ENCODE measurements at places on chromosomes 3 and 15.
A peak's percentile ranks its signal among the peaks of the same experiment; 100 is the strongest.

GRCh38 chr3:170808041-170808440 is 62.0 kb downstream of the RPL22L1 start:
- DNase-seq = no peak

DNA sequence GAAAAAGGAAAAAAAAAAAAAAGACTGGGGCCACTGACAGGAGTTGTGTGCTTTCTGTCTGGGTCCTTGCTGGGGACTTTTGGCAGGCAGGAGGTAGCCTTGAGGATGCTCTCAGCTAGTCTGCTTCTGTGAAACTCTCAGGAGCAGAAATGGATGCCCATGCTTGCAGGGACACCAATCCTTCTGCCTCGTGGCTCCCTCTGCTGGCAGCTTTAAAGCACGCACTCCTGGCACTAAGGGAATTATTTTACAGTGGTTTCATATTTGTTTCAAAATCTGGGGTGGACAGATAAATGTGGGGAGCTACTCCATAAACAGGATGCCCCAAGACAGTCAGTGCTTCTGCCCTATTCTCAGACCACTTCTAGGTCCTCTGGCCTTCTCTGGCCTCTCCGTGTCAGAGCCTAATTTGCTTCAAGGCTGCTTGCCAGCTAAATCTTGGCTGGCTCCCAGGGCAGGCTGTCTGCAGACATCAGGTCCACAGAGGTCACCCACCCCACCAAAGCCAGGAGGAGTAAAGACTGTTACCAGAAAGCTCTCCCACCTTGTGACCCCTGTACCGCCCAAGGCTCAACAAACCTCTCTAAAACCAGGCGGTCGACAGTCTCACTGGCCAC is 17.1 kb downstream of the TRAIP start:
- DNase-seq = peak; percentile 92

GRCh38 chr3:146912241-146913015 is 307.3 kb upstream of the PLSCR5 start:
- DNase-seq = peak; percentile 45

DNA sequence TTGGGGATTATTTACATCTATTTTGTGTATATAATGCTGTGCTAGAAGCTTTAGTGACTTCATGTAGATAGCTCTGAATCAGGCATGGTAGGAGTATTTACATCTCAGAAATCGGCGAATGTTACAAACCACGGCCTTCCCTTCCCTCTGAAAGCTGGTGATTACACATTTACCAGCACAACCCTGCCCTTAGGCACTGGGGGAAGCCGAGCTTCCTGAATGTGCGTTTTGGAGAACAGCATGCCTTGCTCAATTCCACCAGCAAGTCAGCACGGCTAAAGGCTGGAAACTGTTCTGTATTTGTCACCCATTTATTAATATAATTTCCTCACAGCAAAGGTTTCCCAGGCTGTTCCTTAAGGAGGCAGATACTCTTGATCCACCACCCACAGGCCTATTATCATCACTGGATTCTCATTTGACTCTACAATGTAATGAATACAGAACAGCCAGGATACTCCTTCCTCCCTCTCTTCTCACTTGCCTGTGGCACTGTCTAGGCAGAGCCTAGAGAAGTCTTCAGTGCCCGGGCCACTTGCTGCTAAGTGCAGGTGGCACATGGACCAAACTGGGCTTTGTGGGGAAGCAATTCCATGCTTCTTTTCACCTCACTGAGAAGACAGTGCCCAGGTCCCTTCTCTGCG is 55.2 kb upstream of the CACNA2D3 start:
- DNase-seq = no peak

DNA sequence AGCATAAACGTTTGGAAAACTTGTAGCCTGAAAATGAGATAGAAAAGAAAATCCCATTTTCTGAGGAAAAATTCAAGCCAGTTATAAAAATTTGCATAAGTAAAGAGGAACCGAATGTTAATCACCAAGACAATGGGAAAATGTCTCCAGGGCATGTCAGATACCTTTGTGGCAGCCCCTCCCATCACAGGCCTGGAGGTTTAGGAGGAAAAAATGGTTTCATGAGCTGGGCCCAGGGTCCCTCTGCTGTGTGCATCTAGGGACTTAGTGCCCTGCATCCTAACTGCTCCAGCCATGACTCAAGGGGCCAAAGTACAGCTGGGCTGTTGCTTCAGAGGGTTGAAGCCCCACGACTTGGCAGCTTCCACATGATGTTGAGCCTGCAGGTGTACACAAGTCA is 153.1 kb downstream of the TAFA4 start:
- DNase-seq = no peak

GRCh38 chr3:102745881-102746280 is 311.1 kb downstream of the ZPLD1 start:
- no peak for DNase-seq

DNA sequence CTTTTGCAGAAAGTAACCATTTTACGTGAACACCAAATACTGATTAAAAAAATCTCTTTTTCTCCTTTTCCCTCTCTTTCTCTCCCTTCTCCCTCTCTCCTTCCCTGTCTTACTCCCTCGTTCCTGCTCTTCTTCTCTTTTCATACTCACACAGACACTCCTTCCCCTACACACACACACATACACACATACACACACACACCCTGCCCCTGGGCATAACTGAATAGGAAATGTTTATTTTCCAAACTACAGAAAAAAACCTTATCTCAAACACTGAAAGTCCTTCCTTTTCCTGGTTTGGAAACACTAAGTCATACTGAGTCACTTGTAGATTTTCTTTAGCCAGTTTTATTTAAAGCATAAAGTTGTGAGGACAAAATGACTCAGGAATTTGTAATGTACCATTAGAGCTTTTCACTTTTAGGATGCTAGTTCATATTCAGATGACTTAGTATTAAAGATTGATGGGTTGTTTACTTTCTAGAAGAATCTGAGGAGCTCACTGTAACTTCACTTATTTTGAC is 62.4 kb downstream of the MBNL1 start:
- no peak for DNase-seq

DNA sequence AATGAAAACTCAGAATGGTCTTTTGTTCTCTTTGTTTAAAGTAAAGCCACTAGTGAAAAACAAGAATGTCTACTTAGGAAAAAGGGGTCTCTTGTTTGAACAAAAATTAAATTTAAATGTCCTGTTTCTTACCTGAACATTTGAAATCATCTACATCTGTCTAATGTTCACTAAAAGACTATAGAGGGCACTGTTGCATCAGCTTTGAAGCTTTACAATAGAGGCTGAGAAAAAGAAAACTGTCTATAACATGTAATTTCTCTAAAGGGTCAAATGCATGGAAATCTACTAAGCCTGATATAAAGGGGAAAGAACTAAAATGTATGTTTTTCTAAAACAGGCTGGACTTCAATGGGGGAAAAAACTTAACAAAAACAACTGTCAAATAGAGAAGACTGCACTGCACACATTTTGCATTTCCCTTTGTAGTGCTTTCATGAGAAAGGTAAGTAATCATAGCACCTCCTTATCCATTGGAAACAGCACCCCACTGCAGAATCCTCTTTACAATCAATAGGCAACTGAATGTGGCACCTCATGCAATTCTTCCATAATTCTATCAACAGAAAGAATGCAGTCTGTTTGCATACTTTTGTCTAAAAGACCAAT is 26.3 kb downstream of the DPH6 start:
- DNase-seq = peak; percentile 91

- DNase-seq = no peak
These were observed 43.5 kb downstream of the UBE2E2 start for GRCh38 chr3:23246651-23247050.

- DNase-seq = no peak
These were observed 234.1 kb downstream of the CACNA2D3 start for GRCh38 chr3:54356261-54357045.

Data from brain (organoid and tissue), 16 donors.